ENCODE measurements at places on chromosomes 1 and 21. TPM values are rescaled to one million over a fixed set of nuclear protein-coding genes. Genes with fewer than 3 reads are reported as not detected.

DNA sequence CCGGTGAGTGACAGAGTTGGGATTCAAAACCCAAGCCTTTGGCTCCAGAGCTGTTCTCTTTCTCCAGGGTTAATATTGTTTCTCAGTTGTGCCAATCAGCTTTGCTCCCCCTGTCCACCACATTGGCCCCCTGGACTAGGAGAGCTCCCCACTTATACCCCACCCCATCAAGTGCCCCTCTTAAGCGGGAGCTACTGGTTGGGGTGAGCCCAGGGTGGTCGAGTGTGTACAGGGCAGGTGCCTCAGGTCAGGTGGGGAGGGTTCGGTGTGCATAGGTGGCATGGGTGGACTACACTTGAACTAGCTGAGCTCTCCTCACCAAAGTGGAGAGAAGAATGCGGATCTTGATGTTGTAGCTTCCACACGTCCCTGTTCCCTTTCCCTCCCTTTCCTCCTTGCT, 14.2 kb downstream of the KCNA2 start:
- DNase-seq = no peak

DNA sequence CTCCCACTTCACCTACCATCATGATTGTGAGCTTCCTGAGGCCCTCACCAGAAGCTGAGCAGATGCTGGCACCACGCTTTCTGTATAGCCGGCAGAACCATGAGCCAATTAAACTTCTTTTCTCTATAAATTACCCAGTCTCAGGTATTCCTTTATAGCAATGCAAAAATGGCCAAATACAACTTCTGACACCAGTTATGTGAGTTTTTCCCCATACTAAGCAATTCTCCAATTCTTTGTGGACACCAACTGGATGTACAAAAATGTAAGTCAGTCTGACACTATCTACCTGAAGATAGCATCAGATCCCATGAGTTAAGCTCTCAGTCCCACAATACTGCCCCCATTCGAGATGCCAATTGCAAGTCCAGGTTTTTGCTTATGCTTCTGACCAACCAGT, 65.4 kb upstream of the PPIH start:
- DNase-seq = no peak

DNA sequence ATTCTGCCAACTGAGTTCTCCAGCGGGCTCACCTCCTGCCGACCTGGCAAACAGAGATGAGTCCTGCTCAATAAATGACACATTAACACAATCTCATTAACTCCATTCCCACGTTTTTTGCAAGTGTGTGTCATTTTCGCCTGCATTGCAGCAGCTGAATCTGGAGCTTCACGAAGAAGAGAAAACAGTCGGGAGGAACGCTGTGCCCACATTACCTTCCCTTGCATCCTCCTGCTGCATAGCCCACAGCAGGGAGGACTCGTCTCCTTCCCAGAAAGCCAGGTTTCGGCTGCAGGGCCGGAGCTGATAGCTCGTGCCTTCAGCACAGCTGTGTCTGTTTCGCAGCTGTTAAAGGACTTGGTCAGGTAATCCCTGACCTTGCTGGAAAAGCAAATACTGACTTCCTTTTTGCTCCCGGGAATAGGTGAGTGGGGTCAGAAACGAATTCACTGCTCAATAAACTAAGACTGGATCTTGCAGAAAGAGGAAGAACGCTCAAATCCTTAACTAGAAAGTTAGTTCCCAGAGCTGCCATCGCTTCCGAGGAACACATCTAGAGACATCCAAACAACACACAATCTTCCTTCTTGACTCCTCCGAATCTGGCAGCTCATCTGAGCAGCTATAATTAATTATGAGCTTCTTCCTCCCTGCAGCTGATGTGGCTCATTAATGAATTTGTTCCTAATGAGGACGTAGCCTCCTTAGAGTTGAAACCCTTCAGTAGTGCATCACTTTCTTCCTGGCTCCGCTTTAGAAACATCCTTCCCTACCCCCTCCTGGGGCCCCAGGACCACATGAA, 33.0 kb downstream of the KANK4 start:
- no peak for DNase-seq

GRCh38 chr1:11354893-11355553, 82.0 kb downstream of the UBIAD1 start:
- DNase-seq = no peak

DNA sequence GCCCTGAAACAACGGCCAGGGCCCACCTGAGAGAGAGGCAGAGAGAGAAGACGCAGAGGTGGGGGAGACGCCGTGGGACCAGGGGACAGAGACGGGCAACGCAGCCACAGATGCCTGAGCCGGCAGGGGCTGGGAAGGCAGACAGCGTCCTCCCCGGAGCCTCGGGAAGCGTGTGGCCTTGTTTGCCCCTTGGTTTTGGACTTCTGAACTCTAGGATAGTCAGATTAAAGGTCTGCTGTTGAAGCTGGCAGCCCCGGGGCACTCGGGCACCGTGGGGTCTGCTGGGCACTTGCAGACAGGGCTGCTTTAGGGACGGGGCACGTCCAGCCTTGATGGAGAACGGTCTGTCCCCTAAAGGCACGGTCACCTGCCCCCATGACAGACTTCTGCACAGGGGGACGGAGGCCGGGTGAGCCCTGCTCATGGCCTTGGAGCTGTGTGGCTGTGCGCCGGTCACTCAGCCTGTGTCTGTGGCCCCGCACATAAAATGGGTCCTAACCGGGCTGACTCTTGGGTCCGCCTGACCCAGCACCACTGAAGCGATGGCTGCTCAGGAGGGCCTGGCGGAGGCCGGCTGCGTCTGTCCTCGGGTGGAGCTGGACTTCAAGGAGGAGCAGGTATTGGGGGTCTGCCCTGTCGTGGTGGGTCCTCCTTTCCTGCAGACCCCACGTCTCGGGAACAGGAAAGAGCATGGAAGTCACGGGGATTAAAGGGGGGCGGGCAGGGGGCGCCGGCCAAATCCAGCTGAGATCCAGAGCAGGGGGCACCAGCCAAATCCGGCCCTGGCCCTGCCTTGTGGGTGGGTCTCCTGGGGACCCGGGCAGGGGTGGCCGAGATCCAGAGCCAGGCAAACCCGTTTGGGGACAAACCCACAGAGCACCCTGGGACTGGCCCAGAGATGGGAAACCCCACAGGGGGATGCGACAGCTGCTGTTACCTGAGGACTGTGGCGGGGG, 9.6 kb upstream of the RNF223 start:
- DNase-seq = no peak

DNA sequence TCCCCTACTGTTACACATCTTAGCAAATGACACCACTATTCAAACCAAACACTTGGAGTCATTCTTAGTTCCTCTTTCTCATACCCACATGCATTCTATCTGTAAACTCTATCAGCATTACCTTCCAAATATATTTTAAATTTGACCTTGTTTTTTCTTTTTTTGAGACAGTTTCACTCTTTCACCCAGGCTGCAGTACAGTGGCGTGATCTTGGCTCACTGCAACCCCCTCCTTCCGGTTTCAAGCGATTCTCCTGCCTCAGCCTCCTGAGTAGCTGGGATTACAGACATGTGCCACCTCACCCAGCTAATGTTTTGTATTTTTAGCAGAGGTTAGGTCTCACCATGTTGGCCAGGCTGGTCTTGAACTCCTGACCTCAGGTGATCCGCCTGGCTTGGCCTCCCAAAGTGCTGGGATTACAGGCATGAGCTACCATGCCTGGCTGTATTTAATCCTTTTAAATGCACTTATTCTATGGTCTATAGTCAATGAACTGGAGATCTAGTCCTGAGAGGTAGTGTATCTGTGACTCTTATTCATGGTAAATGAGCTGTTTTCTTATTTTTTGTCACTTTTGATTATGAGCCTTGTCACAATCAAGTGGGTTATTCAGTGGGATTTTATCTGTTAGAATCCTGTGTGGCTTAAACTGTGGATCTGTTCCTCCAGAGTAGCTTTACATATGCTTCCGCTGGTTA, 73.1 kb downstream of the GATAD2B start:
- DNase-seq = no peak

GRCh38 chr1:245172026-245172425, 17.2 kb downstream of the KIF26B start:
- no peak for DNase-seq

DNA sequence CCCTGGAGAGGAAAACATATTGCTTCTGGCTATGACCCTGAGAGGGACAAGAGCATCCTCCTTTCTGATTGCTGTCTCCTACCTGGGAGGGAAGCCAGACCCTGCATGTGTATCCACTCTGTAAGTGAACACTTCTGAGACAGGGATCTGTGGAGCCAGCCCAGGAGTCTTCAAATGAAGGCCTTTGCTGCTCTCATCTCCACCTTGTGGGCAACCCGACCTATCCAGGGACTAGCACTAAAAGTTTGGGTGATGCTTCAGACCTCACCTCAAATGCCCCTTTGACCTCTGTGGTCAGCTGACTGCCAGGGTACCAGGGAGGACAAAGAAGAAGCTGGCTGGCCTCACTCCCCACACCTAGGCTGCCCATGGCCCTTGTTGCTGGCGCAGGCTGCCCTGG, 64.7 kb downstream of the KCND3 start:
- DNase-seq = no peak

DNA sequence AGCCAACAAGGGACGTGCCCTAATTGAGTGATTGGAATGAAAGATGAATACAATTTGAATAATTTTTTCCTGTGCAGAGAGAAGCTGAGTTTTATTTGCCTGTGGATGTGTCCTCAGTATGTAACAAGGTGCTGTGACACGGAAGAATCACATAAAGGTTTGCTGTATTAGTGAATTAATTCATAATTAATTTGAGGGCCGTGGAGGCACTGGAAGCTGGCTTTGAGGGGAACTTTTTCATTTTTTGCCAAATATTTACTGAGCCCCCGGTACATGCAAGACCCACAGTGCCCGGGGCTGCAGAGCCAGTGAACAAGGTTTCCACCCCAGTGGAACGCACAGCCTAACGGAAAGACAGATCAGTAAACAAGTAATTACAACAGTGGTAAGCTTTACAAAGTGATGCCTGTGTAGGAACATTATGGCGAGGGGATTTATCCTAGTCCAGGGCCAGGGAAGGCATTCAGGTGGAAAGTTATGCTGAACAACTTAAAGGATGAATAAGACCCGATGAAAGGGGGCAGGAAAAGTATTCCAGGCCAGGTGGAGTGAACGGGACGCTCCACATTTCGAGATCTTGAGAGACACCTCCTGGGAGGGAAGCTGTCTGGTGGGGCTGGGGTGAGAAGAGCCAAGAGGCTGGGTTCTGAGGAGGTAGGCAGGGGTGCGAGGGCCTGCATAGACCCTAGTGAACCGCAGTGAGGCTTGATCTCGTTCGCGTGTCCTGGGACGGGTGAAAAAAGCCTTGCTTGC, 773 bp upstream of the RCC2 start:
- DNase-seq = no peak

PAPPA2 gene
- total RNA-seq = 0.33 TPM

MOB3C gene
- 7.9 TPM for total RNA-seq

CA6 gene
- total RNA-seq = not detected

EDN2 gene
- 2.6 TPM for total RNA-seq

GRHL3 gene
- not detected for total RNA-seq

ZNF691 gene
- 9.1 TPM for total RNA-seq

MRPL9 gene
- 275 TPM for total RNA-seq

CACHD1 gene
- 4.5 TPM for total RNA-seq

SLFNL1 gene
- total RNA-seq = 0.17 TPM

Measured in A172 (cell line).